ENCODE measurements at places on chromosomes 11 and 22.

GRCh38 chr11:60870276-60870675 is 2.9 kb downstream of the ZP1 start:
- DNase-seq = no peak

- no peak for DNase-seq
These were observed 56.2 kb downstream of the GGTLC2 start for GRCh38 chr22:22700631-22701030.

DNA sequence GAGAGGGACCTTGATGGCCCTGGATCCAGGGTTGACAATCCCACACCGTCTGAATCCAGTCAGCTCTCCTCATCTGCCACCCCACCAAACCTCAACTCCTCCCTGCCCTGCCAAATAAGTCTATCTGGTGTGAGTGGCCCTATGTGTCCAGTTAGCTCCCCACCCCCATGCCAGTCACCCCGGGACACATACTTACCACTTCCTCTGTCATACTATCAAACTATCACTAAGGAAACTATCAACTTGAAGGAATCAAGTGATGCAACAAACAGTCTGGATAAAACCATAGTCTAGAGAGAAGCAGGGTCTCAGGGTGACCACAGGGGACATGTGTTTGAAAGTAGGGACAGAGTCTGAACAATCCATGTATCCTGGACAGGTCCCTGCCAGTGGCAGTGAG is 13.2 kb upstream of the CSF2RB start:
- no peak for DNase-seq

DNA sequence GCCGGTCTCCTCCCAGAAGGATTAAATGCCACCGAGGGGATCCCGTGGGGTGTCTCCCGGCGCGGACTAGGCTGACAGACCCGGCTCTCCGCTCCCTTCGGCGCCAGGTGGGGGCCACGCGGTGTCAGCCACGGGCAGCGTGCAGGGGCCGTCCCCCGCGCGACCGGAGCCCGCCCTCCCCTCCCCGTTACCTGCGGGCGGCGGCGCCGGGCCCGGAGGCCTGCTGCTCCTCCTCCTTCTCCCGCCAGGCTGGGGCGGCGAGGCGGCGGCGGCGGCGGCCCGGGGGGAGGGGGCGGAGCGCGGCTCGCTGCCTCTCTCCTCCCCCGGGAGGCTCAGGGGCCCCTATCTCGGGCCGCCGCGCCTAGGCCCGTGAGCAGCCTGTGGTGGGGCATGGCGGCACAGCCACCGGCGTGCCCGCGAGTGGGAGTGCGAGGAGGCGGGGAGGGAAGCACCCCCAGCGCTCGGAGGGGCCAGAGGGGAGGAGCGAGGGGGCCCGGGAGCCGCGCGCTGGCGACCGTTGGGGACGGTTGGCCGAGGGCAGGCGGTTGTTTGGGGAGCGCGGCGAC is 450 bp downstream of the ZBTB44 start:
- peak; percentile 15 for DNase-seq

GRCh38 chr11:69157156-69157821 is 1.6 kb downstream of the SMIM38 start:
- DNase-seq = no peak

DNA sequence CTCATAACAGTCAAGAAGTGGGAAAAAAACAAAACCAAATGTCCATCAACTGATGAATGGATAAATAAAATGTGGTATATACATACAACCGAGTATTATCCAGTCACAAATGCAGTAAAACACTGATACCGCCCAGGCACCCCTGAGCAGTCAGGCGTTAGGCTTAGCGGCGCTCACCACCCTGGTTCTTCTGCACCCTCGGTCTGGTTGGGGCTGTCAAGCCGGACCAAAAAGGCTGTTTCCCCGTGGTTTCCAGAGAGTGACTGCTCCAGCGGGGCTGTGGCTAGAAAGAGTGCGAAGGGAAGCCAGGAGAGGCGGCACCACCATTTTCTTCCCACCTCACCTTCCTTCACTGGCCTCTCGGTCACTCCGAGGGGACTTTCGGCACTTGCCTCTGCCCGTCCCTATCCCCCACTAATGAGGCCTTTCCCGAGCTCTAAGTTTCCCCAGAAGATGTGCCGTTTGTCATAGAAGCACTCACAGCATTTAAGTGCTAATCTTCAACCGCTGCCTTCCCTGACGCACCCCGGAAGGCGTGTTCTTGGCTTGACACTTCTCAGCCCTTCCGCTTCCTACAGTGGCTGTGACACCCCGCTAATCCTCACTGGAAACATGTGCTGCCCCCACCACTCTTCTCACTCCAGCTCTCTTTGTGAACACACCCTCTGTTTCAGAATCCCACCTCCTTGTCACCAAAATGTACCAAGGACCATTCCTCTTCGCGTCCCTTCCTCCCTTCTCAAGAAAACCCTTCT is 42.4 kb downstream of the FCHSD2 start:
- DNase-seq = no peak

GRCh38 chr22:17897858-17898257 is 123.6 kb upstream of the BID start:
- DNase-seq = no peak

DNA sequence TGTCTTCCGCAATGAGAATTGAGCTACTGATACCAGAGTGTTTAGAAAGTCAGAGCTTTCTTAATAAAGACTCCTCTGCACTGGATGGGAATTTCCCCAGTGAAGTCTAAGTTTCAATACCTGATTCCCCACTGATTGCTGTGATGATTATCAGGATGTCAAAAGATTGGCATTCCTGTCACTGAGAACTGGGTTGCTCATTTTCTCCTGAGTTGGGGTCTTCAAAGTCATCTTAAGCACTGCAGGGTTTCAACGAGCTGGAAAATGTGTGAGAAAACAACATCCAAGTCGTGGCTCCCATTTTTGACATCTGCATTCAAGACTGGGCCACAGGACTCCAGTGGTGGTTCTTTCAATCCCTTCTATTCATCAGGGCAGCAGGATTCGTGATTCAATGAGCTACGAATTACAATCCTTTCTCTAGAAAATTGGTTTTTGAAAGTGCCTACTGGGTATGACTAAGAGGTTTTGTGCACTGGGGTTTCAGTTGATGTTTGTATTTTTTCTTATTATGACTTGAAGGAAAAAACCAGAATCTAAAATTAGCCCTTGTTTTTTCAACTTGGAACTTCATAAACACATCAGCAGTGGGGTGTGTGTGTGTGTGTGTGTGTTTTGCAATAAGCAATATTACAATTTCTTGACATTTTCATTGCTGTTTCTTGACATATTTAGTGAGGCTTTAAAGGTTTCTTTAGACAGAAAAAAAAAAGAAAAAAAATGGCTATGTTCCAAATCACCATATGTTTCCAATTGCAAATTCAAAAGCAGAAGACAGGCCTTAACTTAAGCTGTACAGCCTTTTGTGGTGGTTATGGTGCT is 233.0 kb downstream of the FAM76B start:
- no peak for DNase-seq

GRCh38 chr22:22666307-22667091 is 22.1 kb downstream of the GGTLC2 start:
- peak; percentile 29 for DNase-seq

DNA sequence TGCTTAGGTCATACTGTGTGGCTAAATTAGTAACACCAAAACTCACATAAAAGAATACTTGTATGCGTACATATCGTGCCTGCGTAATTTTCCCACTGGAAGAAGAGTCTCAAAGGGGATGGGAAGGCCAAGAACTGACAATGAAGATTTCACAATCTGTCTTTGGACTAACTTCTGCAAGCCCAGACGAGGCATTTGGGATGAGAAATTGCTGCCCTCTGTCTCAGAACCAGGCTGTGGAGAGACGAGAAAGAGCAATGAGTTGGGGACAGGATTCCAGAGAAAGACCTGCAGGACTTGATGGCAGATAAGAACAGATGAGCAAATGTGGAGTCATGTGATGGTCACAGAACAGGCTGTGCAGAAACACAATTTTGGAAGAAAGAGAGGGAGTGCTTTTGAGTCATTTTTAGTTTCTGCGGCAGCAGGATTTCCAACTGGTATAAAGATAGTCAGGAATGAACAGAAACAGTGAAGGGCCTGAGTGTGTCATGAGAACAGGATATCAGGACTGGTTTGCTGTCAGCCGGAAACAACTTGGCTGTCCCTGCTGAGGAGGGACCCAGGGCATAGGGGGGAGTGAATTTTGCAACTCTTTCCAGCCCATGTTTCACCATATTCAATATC is 82.7 kb upstream of the CTSC start:
- peak; percentile 63 for DNase-seq

- peak; percentile 35 for DNase-seq
These were observed 689 bp downstream of the PDHX start for GRCh38 chr11:34916843-34917770.

DNA sequence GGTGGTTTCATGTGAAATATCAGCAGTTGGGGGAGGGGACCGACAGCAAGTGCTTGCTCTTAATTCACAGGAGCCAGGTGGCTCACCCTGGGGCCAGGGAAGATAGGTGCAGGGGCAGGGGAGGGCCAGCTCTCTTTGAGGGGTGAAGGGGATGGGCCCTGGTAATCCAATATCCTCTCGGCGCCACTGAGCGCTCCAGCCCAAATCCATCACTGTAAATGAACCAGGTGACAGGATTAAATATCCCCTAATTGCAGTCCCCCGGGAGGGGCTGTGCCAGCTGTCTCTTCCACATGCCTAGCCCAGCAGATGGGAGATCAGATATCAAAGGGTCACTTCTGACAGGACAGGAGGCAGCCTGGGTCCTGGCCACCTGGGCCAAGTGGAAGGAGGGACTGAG is 531.8 kb upstream of the CADM1 start:
- no peak for DNase-seq

DNA sequence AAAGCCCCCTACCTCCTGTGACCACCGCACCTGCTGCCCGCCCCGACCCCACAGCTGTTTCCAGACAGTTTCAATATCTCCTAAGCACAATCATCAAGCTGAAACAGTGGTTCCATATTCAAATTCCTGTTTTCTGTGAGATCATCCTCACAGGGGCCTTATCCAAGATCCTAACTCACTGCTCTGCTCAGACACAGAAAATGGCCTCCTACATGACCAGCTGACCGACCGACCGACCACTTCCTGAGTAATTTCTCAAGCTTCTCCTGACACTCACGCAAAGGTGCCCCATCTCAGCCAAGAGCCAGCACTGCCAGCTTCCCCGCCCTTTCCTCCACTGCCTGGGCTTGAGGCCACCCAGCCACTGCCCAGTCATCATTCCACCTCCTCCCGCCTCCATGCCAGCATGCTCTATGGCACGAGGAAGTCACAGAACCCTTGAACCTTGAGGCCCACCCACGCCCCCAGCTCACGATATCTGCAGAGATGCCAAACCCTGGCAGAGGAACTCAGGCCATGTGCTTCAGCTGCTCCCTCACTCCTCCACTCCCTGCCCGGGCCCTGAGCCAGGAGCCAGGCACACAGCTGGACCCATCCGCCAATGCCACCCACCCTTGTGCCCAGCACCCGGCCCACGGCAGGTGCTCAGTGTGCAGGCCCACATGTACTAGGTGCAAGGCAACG is 14.0 kb downstream of the KIAA0930 start:
- DNase-seq = no peak

Measured in brain microvascular endothelial cell (primary cell).